ENCODE measurements at places on chromosomes 5 and 9. TPM values are rescaled to one million over a fixed set of nuclear protein-coding genes. Genes with fewer than 3 reads are reported as not detected.

Gene OR13C3
- not detected for total RNA-seq

Gene IFNA13
- not detected for total RNA-seq

Gene PAEP
- total RNA-seq = not detected

Gene FAM221B
- not detected for total RNA-seq

Gene PCDHGA9
- total RNA-seq = 12.0 TPM

Gene GMCL2
- total RNA-seq = not detected

Gene PTGER4
- 13.8 TPM for total RNA-seq

Gene HBEGF
- 22.6 TPM for total RNA-seq

Gene HOMER1
- 2.4 TPM for total RNA-seq

Gene LTC4S
- 6.6 TPM for total RNA-seq

Gene SLC6A3
- 0.14 TPM for total RNA-seq
